Activated CD8-positive, alpha-beta T cell treated with anti-CD3 and anti-CD28 coated beads for 36 hours (primary cell): ENCODE measurements at places on chromosomes 3 and 15. TPM values are rescaled to one million over a fixed set of nuclear protein-coding genes. Genes with fewer than 3 reads are reported as not detected.

Gene RNF123
- total RNA-seq: 31.7 TPM

Gene HYAL1
- not detected for total RNA-seq

Gene ZNF80
- total RNA-seq: 1.8 TPM

Gene RTP2
- not detected for total RNA-seq

Gene ITIH4
- total RNA-seq: 3.9 TPM

DNA sequence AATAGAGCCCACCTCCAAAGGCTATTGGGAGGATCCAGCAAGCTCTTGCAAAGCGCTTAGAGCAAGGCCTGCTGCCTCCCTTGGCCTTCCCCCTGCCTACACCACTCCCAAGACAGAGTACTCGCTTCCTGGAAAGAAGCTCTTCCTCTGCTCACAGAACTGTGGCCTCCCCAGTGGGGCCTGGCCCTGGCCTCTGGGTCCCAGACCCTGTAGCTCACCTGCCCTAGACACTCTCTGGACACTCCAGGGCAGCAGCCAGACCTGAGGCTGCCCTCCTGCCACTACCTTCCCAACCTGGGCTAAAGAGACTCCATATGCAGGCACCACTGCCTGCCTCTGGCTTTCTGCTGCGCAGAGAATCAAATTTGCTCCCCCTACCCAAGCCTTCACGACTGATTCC lies 49.9 kb downstream of the GRIP2 start:
- no peak for DNase-seq

GRCh38 chr3:192750201-192750600 lies 22.9 kb upstream of the FGF12 start:
- DNase-seq: no peak

- DNase-seq: no peak
These were observed 633.7 kb downstream of the ZIC1 start for GRCh38 chr3:148042663-148043445.

DNA sequence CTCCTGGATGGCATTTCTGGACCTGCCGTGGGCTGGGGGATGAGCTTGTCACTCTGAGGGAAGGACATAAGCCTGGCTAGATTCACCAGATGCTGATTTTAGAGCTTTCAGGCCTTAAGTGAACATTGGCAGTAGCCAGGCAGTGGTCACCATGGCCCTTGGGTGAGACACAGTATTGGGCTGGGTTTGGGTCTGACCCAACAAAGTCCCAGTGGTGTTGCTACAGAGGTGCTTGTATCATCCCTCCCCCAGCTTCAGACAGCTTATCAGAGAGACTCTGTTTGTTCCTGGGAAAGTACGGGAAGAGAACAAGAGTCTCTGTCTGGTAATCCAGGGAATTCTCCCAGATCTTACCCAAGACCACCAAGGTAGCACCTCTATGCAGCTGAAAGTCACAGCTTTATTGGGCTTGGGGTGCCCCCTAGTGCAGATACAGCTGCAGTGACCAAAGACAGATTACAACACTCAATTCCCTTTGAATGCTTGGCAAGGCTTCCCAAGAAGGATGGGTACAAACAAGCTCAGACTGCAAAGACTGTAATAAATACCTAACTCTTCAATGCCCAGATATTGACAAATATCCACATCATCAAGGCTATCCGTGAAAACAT lies 9.8 kb upstream of the RUVBL1 start:
- peak; percentile 60 for DNase-seq

DNA sequence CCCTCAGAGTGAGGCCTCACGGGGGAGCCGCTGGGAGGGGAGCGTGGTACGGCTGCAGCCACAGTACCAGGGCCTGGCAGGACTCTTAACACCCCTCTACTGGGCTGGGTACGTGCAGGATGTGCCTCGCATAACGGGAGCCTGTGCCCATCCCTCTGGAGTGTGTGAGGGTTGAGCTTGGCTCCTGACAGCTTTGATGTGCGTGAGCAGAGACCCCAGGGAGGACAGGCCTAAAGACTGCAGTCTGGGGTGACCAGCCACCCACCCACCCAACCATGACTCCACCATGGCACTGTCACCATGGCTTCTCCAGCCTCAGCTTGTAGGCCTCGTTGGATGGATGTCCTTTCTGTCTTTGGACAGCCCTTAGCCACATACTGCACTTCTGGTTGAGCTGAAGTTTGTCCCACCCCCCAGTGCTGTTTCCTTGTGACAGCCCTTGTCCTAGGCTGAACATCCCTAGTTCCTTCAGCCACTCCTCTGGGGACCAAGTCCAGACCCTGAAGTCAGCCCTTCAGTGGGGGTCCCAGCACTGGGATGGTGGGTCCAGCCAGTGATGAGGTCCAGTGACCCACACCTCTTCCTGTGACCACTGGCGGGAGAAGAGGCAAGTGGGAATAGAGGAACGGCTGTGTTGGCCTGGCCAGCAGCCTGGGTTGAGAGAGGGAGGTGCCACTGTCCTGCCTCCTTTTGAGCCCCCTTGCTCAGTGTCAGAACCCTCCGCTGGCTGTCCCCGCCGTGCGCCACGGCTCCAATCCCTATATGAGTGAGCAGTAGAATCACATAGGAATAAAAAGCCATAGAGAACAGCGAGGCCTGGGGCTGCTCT lies 6.1 kb downstream of the GLYCTK start:
- no peak for DNase-seq

DNA sequence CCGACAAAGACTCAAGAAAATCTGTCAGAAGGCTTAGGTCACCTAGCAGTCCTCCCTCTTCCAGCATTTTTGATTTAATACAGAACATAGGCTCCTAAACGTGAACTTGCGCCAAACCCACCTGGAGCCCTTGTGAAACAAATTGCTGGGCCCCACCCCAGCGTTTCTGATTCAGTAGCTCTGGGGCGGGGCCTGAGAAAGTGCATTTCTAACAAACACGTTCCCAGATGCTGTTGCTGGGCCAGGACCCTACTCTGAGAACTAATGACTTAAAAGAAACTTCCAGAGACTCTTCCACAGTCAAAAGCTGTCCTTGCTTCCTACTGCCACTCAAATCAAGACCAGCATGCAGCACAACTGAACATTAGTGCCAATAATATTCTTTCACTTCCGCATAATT lies 198.1 kb downstream of the PDZRN3 start:
- DNase-seq: no peak

DNA sequence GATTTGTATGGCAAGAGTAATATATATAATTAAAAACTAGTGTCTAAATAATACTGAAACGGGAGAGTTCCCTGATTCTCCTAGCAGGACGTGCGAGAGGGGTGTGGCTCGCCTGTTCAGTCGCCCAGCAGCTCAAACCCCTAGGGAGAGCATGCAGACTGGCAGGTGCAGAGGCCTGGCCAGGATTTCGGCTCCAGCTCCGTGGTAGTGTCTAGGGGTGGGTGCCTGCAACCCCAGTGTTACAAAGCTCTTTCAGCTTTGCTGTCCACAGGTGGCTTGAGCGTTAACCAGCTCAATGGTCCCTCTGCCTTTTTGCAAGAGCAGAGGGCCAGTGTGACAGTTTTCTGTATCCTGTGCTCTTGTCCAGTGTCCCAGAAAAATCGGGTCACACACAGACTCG lies 226.6 kb downstream of the ALCAM start:
- DNase-seq: no peak

GRCh38 chr15:31308185-31308639 lies 18.4 kb upstream of the KLF13 start:
- peak; percentile 66 for DNase-seq

DNA sequence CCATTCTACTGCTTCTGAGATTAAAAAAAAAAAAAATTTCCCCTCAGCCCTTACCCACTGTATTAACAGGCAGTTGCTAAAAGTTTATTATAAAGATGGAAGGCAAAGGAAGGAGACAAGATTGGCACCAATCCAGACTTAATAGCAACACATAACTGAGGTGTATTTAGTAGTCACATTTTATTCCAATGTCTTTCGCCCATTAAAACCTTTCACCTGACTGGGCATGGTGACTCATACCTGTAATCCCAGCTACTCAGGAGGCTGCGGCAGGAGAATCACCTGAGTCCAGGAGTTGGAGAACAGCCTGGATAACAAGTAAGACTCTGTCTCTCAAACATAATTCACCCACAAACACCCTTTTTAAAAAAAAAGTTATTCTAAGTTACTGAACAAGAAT lies 4.4 kb downstream of the ACAP2 start:
- DNase-seq: no peak

DNA sequence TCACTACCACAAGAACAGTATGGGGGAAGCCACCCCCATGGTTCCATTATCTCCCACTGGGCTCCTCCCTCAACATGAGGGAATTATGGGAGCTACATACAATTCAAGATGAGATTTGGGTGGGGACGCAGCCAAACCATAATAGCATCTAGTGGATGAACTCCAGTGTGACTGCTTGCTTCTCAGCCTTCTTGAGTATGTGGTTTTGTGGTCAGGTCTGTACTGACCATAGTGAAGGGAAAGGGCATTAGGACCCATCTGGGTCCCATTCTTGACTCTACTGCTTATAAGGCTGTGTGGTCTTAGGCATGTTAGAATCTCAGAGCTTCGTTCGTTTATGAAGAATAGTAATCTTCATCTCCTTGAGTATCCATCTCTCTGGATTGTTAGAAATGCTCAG lies 81.4 kb downstream of the CGNL1 start:
- DNase-seq: no peak

DNA sequence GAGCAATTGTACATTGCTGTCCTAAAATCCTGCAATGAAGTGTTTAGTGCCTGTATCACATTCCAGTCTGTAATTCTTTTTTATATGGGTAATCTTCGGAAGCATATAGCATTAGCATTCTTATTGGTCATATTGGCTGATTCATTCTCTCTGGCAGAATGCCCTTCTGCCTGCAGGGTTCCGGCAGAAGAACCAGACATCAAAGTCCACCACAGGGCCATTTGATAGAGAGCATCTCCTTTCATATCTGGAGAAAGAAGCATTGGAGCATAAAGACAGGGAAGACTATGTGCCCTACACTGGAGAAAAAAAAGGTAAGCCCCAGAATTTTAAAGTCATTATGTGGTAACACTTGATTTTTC lies 39.6 kb downstream of the TMOD3 start:
- DNase-seq: no peak

DNA sequence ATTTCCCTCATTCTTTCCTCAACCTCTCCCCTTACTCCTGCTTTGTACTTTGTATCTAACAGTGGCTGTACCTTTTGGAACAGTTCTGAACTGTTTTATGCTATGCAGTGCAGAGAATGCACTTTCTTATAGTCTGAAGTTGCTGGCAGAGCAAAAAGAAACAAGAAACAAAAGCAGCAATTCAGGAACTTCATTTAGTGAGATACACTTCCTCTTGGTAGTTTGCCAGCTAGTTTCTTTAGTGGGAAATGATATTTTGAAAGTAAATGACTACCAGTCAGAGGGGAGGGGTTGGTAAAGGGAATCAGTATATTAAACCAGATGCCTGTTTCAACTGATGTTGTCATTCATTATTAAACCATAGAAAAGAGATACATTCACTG lies 55.0 kb upstream of the CHD2 start:
- no peak for DNase-seq

DNA sequence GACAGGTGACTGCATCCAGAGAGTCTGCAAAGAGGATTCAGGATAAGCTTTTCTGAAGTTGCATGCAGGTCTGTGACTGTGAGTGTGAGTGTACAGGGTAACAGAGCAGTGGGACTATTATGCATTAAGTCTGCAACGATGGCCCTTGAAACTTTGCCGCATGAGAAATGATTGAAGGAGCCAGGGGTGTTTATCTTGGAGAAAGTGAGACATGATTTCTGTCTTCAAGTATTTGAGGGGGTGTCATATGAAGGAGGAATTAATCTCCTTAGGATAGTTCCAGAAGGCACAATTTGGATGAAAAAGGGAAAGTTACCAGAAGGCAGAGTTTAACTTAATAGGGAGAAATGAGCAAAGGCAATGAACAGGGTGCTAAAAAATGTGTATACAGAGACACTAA lies 119.6 kb downstream of the ARNT2 start:
- DNase-seq: no peak

DNA sequence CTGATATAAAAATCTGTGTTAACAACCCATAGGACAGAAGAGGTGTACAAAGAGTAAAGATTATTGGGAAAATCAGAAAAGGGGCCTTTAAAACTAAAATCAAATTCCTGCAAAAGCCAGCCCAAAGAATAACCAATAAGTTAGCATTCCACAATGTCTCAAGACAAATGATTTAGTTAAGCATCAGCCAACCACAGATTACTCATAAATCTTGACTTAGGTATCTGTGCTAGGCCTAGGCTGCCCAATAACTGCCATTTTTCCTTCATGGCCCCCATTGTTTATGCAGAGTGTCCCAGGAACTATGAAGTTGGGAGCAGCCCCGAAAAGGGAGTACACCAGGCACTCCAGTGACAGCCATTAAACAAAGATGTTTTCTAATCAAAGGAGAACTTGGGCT lies 7.4 kb downstream of the TRANK1 start:
- no peak for DNase-seq

DNA sequence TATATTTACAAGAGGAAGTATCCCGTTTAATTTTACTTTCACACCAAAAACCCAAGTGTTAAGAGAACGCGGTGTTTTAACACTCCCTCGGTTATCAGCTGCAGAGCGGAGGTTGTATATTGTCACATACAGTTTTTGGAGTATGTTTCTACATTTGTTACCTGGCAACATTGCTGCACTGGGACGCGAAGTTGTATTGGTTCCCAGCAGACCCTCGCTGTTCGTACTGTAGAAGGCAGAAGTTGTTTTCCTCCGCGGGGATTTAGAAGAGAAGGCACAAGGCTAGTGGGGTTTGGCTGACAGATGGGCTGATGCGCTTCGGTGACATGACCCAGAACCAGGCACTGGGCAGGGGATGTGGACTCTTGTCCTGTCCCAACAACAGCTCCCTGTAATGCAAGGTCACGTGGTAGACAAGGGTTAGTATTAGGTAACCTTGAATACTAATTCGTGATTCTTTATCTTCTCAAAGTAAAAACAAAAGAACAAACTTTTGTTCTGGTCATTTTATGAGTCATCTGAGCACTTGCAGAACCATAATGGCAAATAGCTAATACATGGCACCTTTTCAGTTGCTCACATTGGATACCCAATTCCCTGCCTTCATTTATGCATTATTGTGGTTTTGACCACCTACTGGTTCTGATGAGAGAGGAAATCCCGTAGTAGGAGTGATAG lies 230.4 kb upstream of the BHLHE40 start:
- DNase-seq: no peak

GRCh38 chr3:104832530-104832929 lies 534.2 kb upstream of the ALCAM start:
- no peak for DNase-seq

GRCh38 chr3:100606894-100607512 lies 2.4 kb upstream of the ADGRG7 start:
- no peak for DNase-seq

- DNase-seq: no peak
These were observed 45.0 kb downstream of the SOX2 start for GRCh38 chr3:181756645-181757297.

DNA sequence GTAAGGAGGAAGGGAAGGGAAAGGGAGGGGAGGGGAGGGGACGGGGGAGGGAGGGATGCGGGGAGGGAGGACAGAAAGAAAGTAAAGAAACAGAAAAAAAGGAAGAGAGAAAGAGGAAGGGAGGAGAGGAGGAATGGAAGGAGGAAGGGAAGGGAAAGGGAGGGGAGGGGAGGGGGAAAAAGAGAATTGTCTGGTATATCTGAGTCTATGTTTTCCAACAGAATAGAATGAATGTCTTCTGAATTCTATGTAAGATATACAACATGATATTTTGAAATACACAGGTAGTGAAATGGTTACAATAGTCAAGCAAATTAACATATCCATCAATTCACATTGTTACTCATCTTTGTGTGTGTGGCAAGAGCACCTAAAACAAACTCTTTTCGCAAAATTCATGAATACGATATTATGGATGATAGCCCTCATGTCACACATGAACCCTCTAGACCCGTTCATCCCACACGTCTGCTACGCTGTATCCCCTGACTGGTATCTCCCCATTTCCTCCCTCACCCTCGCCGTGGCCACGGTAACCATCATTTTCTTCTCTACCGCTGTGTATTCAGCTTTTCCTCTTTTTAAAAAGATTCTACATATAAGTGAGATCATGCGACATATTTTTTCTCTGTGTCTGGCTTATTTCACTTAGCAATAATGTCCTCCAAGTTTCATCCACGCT lies 168.9 kb downstream of the XXYLT1 start:
- DNase-seq: no peak
